ENCODE measurements at places on chromosomes 3 and 15.

DNA sequence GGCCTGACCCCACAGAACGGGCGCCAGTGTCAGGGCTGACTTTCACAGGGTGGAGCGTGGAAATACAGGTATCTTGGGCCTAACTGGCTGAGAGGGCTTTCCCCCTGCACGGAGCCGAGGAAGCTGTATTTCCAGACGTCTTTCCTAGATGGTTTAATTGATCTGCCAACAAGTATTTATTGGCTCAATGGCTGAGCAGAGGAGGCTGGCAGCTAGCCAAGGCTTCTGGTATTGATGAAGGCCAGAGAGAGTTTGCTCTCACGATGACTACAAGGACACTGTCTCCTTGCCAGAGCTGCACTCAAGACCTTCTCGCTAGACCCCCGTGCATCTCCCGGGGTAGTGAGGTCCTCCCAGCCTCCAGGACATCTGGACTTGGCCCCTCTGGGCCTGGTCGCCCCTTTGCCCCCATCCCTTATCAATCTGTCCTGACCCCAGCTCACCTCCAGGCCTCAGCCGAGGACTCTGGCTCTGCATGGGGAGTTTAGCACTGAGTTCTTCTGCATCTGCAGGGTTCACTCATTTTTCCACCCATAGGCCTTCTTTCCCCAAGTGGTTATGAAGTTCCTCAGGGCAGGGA lies 20.6 kb downstream of the SPSB4 start:
- DNase-seq: no peak

DNA sequence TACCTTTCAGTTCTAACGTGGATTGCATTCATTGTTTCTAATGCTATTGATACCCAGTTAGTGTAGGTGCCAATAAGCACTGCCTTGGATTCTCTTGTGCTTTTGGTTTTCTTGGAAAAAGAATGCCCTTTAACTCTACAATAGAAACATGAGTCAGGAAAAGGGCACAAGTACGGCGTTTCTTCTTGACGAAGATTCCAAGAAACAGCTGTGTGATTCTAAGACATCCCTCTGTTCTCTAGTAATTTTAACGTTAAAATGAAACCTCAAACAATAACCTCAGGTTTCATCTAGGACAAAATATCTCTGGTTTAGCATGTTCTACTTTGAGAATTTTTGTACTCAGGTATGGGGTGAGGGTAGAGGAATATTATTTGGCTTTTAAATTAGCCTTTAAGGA lies 540.5 kb upstream of the ATP11B start:
- DNase-seq: no peak

DNA sequence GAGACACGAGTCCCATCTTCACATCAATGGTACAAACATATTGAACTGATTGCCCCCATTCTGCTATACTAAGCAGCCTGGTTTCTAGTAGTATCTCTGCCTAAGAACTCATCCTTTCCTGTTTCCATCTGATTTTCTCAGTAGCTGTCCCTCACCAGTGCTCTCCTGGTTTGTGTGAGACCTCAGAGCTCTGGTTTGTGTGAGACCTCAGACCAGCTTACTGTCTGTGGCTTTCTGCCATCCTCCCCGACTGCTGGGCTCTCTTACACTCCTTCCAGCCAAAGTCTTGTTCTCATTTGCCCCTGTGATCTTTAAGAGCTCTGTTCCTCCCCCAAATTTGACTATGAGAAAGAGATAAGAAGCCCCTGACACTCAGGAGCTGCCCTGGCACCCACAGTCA lies 41.1 kb upstream of the NEDD4 start:
- DNase-seq: no peak

DNA sequence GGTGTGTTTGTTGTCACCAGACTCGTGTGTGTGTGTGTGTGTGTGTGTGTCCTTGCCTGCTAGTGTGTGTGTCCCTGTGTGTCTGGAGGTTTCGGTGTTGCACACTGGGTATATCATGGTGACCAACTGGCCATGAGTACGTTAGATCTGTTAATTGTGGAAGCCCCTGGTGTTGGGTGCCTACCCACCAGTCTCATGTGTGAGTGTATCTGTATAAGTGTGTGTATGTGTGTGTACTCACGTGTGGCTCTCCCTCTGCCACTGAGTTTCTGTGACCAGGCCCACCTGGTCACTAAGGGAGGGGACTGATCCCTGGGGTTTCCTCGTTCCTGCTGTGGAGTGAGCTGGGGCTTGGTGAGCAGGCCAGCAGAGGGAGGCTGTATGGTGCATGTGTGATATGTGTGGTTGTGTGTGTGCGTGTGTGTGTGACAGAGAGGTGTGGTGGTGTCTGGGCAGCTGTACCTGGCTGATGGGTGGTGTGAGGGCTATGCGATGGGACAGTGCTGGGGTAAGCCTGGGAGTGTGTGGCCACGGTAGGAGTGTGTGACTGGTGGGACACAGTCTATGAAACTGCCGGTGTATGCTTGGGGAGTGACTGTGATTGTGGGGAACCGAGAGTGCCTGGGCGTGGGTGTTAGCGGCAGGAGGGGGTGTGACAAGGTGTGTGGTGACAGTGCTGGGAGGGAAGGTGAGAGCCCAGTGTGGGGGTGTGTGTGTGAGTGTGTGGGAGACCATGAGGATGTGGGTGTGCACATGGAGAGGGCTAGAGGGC lies 1.8 kb downstream of the PRKCD start:
- DNase-seq: peak; percentile 52

- DNase-seq: no peak
Observed at GRCh38 chr3:157442729-157443128, 6.1 kb downstream of the PTX3 start.

- DNase-seq: no peak
Observed at GRCh38 chr3:114393367-114394072, 99.7 kb downstream of the TIGIT start.

DNA sequence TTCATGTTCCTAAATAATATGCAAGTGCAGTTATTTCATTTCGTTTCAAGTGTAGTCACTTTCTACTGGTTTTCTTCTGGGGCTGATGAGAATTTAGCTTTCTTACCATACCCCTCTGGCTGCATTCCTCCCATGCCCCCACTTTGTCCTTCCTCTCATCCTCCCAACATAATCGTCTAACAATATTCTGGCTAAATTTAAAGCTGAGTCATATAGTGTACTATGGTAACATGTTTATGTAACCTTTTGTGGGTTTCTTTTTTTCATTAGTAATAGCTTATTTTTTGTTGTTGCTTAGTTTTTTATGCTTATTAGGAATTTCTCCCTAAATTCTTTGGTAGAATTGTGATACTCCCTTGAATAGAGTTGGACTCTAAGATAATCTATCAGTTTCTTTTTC lies 30.5 kb downstream of the DUT start:
- no peak for DNase-seq

GRCh38 chr3:127043041-127043641 lies 60.2 kb downstream of the PLXNA1 start:
- peak; percentile 4 for DNase-seq

DNA sequence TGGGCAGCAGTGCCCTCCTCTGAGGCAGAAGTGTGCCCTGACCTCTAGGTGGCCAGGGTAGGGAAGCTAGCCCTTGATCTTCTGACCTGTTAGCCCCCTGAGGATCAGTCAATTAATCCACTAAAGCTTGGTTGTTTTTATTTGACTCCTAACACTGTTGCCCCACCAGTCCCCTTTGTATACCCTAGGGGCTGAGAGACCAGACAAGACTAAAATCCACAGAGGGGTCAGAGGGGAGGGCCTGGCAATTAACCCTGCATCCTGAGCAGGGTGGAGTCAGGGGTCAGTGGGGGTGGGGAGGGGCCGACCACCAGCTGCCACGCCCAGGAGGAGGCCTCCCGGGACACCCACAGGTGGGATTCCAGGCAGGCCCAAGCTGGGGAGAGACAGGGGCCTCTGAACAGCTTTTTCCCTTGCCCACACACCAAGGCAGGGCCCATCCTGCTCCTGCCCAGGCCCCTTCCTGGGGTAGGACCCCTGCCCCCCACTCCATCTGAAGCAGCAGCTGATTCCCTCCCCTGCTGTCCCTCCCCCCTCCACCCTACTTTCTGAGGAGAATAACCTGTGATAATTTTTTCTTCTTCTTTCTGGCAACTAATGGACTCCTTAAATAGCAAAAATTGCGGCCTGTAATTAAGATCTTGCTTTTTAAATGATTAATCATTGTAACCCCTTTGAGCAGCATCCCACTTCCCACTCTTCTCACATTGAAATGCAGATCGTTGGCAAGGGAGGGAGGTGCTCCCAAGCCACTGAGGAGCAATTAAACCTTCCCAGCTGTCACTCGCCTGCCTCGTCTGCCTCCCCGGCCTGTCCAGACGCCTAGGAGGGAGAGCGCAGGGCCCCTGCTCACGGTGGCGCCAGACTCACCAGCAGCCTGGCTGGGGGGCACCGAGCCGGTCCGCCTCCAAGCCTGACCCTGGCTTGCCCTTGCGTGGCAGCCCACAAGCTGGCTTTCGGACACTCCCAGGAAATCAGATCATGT lies 51.9 kb downstream of the RHCG start:
- no peak for DNase-seq

DNA sequence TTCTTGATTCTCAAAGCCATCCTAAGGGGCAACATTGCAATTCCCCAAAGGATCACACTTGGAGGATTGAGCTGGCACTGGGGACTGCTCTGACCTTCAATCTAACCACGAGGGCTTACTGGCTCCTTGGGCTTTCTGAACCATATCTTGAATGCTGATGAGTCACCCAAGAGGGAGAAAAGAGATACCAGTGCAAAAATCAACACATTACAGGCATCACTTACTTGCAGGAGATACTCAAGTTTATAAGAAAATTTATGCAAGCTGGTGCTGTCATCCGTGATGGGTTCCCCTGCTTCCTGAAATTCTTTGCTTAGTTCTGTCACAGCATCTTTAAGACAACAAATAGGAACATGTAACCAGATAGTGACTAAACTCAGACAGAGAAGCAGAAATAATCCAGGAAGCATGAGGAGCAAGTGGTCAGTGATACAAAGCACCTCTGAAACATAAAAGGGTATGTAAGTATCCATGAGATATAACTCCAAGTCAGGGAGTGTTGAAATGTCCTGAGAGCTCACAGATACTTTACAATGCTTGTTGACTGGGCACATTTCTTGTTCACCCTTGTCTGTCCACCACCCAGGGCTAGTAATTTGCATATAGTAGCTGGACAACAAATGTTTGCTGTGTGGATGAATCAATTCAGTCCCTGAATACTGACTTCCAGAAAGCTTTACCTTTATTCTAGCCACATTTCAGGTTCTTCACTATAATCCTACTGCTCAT lies 14.1 kb downstream of the FYCO1 start:
- DNase-seq: no peak

- DNase-seq: no peak
Observed at GRCh38 chr15:27855137-27855536, 244.0 kb downstream of the OCA2 start.

- no peak for DNase-seq
Observed at GRCh38 chr3:32175607-32176197, 62.8 kb upstream of the CMTM8 start.

DNA sequence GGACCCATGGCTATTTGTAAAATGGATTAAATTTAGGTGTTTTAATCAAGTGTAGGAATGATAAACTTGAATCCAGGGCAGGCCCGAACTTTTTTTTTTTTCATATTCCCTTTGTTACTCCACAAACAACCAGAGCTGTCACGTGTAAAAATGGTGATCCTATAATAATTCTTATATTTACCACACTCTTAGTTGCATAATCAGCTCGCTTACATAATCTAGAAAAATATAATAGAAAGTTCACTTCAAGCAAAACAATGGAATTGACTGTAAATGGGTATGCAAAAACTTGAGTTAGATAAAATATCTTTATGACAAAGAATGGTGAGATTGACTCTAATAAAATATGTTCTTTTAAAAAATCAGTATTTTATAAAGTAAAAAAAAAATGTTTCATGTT lies 2.1 kb upstream of the PAQR9 start:
- DNase-seq: no peak

GRCh38 chr15:52558196-52558595 lies 10.6 kb downstream of the ARPP19 start:
- DNase-seq: no peak

- no peak for DNase-seq
Observed at GRCh38 chr3:150274372-150274771, 133.7 kb upstream of the TSC22D2 start.

DNA sequence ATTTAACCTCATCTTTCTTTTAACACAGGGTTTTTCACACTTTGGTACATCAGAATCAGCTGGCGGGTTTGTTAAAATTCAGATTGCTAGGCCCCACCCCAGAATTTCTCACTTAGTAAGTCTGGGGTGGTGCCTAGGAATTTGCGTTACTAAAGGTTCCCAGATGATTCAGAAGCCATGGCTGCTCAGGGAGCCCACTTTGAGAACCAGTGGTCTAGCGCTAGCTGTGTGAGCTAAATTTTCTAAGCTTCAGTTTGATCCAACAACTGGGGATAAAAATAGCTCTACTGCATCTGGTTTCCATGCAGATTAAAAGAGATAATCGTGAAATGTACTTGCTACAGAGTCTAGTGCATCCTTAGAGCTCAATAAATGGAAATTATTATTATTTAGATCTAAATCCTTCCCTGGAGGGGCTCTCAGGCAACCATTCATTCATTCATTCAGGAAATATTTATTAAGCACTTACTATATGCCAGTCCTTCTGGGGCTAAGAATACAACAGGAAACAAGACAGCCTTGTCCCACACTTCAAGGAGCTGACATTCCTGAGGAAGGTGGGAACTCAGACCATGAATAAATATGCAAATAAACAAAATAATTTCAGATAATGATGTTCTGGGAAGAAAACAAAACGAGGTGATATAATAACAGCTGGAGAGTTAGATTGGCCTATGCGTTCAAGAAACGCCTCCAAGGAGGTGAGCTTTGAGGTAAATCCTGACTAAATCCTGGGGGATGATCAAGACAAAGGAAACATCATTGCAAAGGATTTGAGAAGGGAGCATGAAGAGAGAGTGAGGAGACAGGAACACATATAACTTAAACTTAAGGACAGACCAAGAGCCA lies 3.9 kb upstream of the CIDEC start:
- no peak for DNase-seq

GRCh38 chr15:41429003-41429890 lies 12.4 kb downstream of the RTF1 start:
- no peak for DNase-seq

GRCh38 chr3:39644176-39644575 lies 165.2 kb upstream of the MYRIP start:
- DNase-seq: no peak

GRCh38 chr3:77281721-77282120 lies 241.8 kb downstream of the ROBO2 start:
- no peak for DNase-seq

- DNase-seq: no peak
Observed at GRCh38 chr3:14789640-14790285, 29.0 kb upstream of the FGD5 start.
